ENCODE measurements at places on chromosomes 11 and 22.

GRCh38 chr22:42536166-42536565 is 16.6 kb upstream of the RRP7A start:
- DNase-seq: no peak

- DNase-seq: no peak
Measured at GRCh38 chr22:19879246-19879570, 24.5 kb upstream of the GNB1L start.

- DNase-seq: no peak
Measured at GRCh38 chr22:50114221-50115021, 24.6 kb downstream of the MOV10L1 start.

- no peak for DNase-seq
Measured at GRCh38 chr11:68783216-68783821, 32.0 kb upstream of the TESMIN start.

DNA sequence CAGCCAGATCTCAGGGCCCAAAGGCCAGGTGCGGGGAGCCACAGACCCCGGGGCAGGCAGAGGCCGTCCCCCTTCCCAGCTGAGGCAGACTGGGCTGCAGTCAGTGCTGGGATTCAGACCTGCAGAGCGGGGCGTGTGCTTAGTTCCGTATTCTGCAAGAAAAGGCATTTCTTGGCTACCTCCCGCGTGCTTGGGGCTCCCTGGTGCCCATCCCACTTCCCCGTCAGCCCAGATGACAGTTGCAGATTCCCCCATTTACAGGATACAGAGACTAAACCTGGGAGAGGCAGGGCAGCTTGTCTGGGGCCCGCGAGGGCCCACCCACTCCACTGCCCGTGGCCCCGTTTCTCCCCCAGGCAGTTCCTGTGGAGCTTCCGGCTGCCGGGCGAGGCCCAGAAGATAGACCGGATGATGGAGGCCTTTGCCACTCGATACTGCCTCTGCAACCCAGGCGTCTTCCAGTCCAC is 18.3 kb downstream of the CYTH4 start:
- no peak for DNase-seq

DNA sequence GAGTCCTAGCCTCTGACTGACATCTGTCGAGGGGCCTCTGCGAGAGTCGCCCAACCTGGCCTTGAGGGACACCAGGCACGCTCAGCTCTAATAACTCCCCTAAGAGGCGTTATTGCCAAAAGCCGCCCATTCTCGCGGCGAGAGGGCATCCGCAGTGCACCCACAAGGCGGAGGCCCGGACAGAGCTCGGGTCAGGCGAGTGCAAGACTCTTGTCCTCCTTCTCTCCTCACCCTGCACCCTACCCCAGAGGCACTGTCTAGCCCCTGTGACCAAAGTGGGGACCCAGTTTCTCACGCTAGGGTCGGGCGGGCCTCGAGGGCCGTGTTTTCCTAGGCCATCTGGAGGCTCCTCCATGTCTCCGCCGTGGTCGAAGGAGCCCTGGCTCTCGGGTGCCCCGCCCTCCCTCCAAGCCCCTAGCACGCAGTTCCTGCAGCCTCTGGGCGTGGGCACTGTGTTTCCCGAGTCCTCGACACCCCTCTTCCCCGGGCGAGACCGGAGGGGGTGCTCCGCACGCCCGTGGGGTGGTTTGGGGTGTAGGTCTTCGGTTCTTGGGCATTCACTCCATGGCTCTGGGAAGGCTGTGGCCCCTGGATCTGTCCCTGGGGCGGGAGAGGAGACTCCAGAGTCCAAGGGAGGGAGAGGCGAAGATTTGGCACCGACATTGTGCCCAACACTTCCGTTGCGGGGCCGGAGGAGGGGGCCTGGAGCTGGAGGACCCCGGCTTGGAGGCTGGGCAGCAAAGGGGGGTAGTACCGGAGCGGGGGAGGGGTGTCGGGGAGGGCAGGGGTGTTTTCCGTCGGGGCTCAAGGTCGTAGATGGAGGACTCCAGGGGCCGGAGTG is 1.0 kb downstream of the CHRM4 start:
- no peak for DNase-seq

- DNase-seq: no peak
Measured at GRCh38 chr22:40560551-40560950, 76.0 kb downstream of the MRTFA start.

DNA sequence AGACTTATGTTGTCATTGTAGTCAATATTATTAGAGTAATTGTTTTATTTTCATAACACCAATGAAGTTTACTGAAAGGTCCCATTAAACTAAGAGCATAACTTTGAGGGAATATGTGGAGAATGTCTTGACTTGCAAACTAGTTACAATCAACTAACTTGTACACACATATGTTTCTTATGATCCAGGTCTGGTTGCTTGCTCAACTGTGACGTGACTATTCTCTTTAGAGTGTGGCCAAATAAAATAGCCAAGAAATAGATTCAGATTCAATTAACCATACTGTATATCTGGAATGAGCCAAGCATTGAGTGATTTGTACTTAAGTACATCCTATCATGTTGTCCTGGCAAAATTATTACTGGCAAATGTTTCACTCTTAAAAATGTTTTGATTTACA is 101.7 kb downstream of the METTL15 start:
- no peak for DNase-seq

Measured in stimulated activated CD4-positive, alpha-beta T cell treated with anti-CD3 and anti-CD28 coated beads, Interleukin-12 subunit alpha, Interleukin-12 subunit beta, amount 100 ng/mL, for 24 hours (primary cell).